ENCODE measurements at places on chromosomes 5 and 9.

DNA sequence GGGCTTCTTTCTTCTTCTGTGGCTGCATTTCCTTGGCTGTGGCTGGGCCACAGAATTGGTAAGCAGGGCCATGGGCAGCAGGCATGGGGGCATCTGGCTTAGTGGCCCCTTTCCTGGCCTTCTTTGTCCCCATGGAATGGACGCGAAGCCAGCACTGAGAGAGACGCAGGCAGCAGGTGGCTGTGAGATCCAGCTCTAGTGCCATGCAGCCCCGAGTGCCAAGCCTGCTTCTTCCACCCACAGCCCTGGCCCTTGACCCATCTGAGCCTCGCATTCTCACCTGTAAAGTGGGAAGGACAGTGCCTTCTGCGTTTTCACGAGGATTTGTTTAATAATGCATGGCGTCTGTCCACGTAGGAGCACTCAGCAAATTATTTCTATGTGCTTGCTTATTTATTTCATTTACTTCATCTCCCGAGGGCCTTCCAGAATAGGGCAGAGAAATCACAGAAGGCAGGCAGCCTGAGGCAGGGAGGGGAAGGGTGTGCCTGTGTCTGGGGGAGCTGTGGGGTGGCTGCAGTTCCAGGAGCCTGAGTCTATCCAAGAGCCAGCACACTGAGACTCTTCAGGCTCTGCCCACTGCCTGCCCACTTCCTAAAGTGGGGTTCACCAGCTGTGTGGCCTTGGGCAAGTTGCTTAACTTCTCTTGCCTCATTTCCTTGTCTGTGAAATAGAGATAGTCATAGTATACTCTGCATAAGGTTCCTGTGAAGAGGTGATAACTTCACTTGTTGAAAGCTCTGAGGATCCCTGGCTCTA is 55.2 kb downstream of the NTNG2 start:
- DNase-seq = no peak

DNA sequence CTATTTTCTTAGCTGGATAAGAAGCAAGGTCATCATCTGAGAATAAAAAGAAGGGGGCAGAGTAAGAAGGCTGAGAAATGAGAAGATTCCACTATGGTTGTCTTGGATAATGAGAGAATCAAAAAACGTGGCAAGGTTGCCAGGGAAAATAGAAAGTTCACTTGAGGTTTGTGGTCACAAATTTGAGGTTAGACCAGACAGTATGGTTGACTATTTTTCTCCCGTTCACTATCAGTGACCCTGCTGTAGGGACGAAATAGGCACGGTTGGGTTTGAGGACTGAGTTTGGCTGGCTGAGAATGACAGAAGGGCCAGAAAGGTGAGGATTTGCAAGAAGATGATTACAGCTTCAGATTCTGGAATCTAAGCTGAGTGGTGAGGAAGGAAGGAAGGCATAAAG is 266.0 kb upstream of the ZNF462 start:
- DNase-seq = no peak

GRCh38 chr9:105401651-105402050 is 46.2 kb upstream of the FSD1L start:
- peak; percentile 24 for DNase-seq

GRCh38 chr9:131728961-131729360 is 10.9 kb downstream of the RAPGEF1 start:
- DNase-seq = peak; percentile 70

- no peak for DNase-seq
Measured at GRCh38 chr5:76947082-76947503, 5.8 kb upstream of the CRHBP start.

DNA sequence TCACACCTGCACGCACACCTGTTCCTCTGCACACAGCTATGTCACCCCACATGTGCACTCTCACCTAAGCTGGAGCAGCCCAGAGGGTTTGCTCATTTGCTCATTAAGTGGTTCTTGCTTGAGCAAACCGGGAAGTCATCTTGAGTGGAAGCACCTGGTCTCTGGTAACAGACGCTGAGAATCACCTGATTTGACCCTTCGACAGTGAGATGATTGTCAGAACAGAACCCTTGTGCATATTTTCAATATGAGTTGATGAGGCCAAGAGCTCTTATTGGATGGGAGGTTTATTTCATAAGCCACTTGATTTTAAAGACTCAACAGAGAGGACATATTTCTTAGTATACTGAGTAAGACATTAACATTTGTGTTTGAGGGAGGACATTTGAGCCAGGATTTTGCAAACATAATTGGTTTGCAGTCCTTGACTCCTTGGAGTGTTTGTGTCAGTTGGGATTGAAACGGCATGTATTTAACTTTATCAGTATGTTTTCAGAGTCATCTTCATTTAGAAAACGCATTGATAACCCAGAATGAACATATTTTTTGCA is 22.1 kb upstream of the LPCAT1 start:
- no peak for DNase-seq

GRCh38 chr9:4982721-4983482 is 2.2 kb upstream of the JAK2 start:
- no peak for DNase-seq

DNA sequence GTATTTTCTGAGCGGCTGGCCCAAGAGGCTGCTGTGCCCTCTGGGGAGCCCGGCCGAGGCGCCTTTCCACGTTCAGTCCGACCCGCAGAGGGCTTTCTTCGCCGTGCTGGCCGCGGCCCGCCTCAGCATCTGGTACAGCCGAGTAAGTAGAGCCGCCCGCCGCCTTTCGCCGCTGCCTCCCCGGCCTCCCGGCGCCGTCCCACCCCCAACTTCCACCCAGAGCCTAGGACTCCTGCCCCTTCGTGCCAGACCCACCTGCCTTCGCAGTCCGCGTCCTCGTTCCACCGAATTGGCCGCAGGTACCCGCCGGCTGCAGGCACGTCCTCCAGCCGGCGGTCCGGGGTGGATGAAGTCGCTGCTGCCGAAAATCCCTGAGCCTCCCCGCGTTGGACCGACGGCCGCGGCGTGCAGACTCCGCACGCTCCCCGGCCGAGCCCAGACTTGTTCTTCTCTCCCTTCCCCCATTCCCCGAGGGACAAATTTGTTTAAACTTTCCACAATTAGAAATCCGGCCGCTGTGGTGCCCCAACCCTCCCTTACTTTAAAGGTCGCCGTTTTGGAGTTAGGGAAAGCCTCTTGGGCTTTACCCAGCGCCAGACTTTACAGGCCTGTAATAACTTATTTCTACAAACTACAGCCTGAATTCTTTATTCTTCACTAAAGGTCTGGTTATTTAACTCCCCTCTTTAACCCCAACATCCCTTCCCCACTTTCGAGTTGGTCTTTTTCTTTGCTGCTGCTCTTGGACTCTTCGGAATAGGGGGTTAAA is 589 bp downstream of the RIC1 start:
- DNase-seq = peak; percentile 96

- no peak for DNase-seq
Measured at GRCh38 chr9:93500571-93501298, 47.4 kb upstream of the FAM120AOS start.

DNA sequence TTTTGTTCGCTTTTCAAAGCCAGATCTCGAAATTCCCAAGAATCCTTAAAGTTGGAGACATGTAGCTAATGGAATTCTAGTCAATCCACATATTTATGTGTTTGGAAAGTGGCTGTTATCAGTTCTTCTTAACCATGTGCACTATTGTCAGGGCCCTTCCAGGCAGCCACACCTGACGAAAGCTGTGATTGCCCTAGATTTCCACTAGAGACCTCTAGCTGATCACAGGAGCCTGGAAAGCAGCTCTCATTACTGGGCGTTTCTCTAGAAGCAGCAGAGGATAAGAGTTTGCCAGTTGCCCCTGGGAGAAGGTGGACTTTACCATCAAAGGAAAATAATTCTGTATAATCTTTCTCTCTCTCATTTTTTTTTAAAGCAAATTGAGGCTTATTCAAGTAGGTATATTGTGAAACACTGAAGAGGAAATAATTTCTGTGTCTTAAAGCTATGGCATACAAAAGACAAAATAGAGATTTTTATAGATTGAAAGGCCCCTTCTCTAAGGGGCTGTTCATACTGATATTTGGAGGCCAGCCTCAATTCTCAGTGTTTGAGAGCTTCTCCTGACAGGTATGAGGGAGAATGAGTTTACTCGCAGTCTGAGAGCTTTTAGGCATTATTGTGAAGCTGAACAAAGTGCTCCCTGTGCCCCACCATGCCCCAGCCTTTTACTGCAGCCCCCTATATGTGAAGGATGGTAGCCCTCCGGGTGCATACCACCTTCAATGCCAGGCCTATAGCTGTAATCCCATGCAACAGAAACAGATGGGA is 405.4 kb upstream of the ACTBL2 start:
- peak; percentile 65 for DNase-seq

- DNase-seq = no peak
Measured at GRCh38 chr9:127960410-127961154, 20.2 kb downstream of the EEIG1 start.

GRCh38 chr9:76206821-76207220 is 187.4 kb downstream of the RFK start:
- DNase-seq = no peak

DNA sequence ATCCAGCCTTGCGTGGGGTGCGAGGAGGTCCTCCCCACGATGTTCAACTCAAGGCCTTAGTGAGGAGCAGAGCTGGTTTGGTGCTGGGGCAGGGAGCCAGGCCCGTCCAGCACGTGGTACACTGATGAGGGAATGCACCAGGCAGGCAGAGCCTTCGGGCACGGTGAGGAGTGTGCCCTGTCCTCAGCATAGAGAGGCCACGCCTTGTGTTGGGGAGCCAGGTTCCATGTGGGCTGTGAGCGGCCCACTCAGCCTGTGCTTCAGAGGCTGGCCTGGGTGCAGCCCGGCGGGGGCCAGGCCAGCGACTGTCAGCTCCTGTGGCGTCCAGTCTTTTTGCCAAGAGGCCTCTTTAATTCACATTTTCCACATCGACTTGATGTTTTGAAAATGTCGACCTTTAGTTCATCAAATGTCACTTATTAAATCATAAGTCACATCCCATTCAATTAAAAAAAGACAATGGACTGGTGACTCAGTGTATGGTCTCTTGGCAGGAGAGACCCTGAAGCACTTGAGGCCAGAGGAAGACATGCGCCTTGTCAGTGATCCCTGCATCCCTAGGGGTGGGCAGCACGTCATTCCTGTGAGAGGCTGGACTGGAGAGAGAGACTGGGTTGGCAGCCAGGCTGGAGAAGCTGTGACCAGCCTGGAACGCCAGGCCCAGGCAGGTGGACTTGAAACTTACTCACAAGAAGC is 21.7 kb downstream of the ERGIC1 start:
- DNase-seq = no peak

- no peak for DNase-seq
Measured at GRCh38 chr5:151023047-151023615, 2.7 kb downstream of the GPX3 start.

DNA sequence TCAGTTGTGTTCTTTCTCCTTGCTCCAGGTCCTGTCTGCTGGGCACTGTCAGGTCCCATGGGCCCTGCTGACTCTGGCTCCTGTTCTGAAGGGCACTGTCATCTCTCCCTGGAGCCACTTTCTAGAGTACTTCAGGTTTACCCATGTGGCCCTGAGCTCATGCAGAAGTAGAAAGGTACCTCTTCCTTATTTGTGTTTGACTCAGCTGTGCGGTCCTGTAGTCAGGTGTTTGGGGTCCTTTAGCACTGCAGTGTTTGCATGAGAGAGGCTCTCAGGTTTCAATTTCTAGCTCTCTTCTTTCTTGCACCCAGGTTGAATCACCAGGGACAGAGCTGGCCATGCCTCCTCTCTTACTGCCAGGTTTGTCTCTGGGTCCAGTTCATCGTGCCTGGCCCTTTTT is 71.5 kb downstream of the HSPA4 start:
- peak; percentile 54 for DNase-seq

DNA sequence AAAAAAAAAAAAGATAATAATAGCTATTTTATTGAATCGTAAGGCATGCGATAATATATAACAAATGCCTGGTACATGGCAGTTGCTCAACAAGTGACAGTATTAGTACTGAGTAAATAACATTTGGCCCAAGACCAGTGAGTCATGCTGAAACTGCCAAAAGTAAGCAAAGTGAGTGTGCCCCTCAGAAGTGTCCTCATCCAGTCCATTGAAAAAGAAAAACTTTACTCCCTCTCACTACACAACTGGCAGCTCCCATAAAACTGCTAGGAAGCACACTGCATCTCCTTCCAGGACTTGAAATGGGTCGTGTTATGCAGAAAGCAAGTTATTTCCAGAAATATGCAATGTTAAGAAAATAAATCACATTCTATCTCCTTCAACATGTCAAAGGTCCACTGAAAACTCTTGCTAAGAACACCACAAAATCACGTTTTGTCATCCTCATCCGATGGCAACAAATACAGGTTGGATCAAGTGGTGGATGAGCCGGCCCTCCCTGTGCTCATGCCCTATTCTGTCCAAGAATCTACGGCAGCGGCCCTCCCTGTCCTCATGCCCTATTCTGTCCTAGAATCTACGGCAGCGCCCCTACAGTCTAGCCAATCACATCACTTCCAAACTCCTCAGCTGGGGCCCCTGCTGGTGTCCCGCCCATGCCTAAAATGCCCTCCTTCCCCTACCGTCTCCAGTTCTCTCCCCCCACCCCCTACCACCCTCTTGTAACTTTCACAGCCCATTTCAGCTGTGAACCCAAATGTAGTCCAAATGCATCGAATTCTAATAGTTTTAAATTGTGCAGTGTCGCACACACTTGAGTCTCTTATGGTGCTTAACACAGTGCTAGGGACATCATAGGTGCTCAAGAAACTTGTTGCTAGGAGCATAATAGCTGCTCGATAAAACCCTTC is 12.5 kb downstream of the PTCH1 start:
- DNase-seq = peak; percentile 77

- DNase-seq = no peak
Measured at GRCh38 chr5:178801021-178801420, 58.7 kb upstream of the ZNF354B start.

- no peak for DNase-seq
Measured at GRCh38 chr5:31823472-31823871, 184.5 kb downstream of the PDZD2 start.

GRCh38 chr5:154301726-154302125 is 111.2 kb downstream of the GALNT10 start:
- DNase-seq = no peak

DNA sequence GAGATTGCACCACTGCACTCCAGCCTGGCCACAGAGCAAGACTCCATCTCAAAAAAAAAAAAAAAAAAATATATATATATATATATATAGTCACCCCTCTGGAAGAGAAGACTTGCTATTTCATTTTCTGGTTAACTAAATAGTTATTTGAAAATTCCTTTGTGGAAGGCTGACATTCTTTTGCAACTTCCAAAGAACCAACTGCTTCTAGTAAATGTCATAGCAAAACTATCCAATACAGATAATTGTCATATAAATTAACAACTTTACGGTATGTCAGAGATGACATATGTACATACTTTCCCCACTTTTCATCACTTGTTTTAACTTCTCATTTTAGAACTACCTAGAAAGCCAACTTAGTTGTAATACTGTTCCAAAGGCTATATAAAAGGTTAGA is 50.9 kb downstream of the PRUNE2 start:
- no peak for DNase-seq

DNA sequence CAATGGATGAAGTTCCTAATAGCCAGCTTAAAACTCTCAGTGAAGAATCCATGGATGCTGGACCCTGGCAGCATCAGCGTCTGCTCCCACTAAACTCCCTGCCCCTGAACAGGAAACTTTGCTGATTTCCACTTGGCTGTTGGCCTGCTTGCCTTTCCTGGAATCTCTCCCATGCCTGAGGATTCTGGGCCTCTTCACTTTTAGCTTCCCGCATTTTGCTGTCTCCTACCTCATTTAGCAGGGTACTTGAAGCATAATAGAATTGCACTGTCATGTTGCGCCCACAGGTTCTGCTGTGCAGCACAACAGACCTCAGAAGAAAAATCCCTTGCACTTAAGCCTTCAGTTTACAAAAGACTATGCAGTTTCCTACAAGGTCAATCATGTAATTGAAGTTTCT is 127.6 kb downstream of the DROSHA start:
- no peak for DNase-seq

Measured in Karpas-422 (cell line).